ENCODE measurements at places on chromosomes 5 and 9.

DNA sequence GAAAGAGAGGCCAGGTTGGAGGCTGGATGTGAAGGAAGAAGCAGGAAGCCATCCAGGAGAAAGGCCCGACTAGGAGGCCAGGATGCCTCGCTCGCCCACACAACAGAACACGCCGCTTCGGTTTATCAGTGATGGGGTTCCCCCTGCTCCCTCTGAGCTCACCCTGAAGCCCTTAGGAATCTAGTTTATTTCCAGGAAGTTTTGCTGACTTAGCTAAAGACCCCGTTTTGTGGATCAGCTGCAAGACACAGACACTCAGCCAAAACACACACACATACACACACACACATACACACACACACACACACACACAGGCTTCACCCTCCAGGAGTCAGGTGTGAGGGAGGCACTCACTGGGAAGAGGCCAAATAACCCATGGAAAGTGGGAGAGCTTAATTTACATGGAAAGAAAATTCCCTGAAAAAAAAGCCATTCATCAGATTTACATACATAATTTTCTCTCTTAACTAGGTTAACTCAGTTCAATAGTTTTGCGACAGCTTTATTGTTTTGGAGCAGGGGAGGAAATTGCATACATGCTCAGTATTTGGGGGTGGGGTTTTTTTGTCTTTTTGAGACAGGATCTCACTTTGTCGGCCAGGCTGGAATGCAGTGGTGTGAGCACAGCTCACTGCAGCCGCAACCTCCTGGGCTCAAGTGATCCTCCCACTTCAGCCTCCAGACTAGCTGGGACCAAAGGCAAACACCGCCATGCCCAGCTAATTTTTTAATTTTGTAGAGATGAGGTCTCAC lies 92.7 kb upstream of the HAND1 start:
- no peak for DNase-seq

- no peak for DNase-seq
Observed at GRCh38 chr9:93031629-93032430, 26.7 kb upstream of the SUSD3 start.

DNA sequence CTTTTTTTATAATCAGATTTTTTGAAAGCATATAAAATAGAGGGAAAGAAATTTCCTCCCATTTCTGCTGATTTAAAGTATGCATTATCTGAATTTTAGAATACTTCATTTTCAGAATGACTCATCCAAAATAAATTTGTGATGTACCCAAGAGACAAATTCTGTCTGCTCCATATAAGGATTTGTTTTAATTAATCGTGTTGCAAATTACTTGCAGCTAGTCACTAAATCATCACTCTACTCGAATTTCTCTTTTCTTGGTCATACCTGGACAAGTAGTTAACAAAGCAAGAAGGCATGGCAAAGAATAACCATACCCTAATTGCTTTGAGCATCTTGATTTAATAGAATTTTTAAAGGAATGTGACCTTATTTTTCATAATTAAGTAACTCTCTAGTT lies 284.1 kb upstream of the GRAMD2B start:
- DNase-seq: no peak

DNA sequence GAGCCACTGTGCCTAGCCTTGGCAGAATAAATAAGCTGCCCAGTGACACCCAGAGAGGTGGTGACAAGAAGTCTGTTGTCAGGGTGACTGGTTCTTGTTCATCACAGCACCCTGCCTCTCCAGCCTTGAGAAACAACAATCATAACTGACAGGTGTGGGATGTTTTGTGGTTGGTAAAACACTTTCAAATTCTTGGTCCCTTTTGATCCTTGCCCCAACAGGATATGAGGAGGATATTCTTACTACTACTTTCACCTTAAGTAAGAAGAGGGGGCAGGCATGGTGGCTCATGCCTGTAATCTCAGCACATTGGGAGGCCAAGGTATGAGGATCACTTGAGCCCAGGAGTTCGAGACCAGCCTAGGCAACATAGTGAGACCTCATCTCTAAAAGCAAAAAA lies 14.2 kb upstream of the FRRS1L start:
- no peak for DNase-seq

DNA sequence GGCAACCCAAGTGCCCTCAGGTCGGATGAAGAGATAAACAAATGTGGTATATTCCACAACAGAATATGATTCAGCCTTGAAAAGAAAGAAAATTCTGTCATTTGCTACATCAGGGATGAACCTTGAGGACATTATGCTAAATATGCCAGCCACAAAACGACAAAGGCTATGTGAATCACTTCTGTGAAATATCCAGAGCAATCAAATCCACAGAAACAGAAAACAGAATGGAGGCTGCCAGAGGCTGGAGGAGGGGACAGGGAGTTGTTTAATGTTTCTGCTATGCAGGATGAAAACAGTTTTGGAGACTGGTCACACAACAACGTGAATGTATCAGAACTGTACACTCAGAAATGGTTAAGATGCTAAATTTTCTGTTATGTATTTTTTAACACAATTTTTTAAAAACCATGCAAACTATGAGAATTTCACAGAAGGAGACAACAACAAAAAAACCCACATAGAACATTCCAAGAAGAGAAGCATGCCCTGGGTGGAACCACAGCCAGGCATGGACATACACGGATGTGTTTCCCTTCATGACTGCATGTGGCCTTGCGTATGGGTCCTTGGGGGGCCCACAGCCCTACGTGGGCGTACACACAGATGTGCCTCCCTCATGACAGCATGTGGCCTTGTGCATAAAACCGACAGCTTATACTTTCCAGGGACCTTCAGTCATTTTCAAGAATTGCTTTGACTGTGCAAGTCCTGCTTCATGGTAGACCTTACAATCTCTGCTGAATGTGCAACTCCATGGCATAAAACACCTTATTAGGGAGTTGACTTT lies 146.7 kb downstream of the ROR2 start:
- DNase-seq: no peak

- DNase-seq: no peak
Observed at GRCh38 chr5:131640043-131640856, 5.2 kb upstream of the RAPGEF6 start.

DNA sequence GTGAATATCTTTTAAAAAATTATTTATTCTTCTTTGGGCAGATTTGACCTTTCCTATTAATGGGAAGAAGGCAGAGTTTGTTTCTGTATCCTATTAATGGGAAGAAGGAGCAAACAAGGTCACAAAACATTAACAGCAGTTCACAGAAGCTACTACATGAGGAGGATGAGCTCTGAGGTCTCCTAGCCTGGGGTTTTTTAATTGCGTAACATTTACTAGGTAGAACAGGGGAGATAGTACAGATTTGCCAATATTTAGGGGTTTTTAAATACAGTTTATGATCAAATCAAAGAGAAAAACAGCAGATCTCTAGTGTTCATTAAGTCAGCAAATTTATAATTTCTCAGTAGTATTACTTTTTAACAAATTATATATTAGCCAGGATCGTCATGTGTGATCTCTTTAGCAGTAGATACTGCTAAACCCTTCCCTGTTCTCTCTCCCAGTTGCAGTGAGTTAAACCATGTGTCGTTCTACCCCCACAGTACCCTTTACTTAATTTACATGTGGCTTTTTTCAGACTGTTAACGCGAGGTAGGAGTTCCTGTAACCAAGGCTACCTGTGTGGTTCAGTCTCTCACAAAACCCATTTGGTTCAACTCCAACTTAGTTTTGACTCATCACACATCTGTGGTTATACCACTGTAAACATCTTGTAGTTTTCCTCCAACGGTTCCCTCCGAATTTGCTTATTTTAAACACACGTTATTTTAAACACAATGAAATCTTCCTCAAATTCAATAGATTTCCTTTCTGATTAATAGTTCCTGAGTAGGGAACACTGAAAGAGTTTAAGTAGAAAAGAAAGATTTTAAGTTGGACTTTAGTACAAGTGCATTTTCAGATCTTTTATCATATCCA lies 13.3 kb downstream of the SLC25A46 start:
- DNase-seq: peak; percentile 36

DNA sequence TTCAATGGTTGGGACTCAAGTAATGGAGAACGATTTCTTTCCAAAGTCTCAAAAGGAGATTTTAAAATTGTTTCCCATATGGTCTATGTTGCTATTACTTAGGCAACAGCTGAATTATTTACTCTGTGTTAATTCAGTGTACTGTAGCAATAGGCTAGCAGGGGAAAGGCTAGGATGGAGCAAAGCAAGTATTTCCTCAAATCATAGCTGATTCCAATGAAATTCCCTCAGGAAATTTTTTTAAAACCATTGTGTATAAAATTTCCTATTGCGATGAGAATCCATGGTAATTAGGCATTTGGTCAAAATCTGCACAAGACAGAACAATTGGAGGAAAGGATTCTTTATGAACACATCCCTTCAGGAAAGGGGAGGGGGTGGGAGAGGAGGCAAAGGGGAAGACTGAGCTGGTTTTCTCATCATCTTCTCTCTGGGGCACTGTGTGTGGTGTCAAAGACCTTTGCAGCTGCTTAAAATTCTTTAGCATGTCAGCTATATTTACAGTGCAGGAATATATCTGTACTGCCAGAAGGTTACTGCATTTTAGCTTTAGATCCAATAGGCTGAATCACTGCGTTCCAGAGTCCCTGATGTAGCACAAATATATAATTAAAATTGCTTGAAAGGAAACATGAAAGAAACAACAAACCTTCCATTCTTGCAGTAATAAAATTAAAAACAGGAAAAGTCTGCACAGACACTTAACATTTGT lies 95.3 kb downstream of the ZNF608 start:
- DNase-seq: no peak

- DNase-seq: no peak
Observed at GRCh38 chr5:22541037-22541436, 312.1 kb downstream of the CDH12 start.

GRCh38 chr9:93121316-93122241 lies 12.5 kb downstream of the NINJ1 start:
- no peak for DNase-seq

DNA sequence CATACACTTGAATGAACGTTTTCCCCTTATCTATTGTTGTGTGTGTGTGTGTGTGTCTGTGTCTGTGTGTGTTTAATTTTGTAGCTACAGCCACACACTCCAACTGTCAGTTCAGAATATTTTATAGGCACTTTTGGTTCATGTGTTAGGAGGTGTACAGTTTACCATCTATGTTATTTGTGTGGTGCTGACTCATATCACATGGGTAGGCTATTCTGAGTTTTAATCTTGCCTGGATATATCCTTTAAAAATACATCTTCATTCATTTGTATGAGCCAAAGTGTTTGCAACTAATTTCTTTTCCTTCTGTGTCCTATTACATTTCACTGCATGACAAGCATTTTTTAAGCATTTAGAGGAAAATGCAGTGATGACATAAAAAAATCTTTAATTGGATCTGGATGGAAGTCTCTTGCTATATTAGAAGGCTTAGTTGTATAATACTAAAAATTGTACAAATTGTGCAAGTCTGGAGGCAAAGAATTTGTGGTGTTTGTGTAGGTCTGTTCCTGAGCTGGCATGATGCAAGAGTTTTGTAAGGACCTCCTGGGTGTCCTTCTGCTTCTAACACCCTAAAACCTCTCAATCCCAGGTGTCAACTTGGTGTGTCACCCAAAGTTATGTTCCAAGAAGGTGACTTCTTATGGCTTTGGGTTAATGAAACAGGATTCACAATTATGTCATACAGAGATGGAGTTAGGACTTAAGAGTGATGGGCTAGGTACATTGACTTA lies 52.4 kb upstream of the HMHB1 start:
- DNase-seq: no peak

DNA sequence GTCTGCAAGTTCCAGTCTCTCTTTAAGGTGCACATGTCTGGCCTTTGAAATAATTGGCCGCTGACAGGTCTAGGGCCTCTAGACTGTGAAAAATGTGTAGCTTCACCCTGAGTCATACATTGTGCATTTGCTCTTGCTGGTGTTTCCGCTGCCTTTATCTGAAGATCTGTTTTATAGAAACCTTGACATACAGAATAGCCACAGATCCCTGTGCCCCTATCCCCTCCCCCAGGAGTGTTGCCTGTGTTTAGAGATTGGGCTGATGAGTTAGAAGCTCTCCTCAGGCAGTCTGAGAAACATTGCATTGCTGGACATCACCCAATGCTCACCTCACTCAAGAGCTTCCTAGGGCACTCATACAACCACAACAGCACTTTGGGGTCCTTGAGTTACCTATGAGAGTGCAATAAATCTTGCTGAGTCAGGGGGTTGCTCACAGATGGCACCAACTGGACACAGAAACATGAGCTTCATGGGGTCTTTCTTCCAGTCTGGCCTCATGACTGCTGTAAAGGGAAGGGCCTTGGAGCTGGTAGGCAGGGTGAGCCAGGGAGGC lies 3.8 kb upstream of the ZNF782 start:
- no peak for DNase-seq

DNA sequence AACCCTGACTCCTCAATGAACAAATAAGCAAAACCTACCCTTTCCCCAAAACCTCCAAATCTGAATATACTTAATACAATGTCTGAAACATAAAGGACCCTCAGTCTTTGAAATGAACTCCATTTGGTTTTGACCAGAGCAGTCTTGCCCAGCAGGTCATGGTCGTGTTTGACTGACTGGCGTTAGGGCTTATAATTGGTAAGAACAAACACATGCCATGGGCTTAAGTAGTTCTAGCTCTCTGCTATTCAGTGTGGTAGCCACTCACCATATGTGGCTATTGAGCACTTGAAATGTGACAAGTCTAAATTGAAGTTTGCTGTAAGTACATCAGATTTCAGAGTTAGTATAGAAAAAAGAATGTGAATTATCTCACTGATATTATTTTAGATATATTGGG lies 42.1 kb downstream of the LRRTM2 start:
- DNase-seq: no peak

GRCh38 chr5:142779163-142779840 lies 9.1 kb downstream of the ARHGAP26 start:
- DNase-seq: no peak

GRCh38 chr5:91378752-91379211 lies 4.3 kb downstream of the ARRDC3 start:
- DNase-seq: no peak

- no peak for DNase-seq
Observed at GRCh38 chr5:56329652-56330051, 96.5 kb upstream of the ANKRD55 start.

GRCh38 chr5:178349075-178349511 lies 116.5 kb upstream of the PHYKPL start:
- DNase-seq: no peak

GRCh38 chr5:50745221-50745910 lies 78.9 kb downstream of the PARP8 start:
- no peak for DNase-seq

GRCh38 chr5:1735320-1735970 lies 64.2 kb downstream of the MRPL36 start:
- DNase-seq: no peak

DNA sequence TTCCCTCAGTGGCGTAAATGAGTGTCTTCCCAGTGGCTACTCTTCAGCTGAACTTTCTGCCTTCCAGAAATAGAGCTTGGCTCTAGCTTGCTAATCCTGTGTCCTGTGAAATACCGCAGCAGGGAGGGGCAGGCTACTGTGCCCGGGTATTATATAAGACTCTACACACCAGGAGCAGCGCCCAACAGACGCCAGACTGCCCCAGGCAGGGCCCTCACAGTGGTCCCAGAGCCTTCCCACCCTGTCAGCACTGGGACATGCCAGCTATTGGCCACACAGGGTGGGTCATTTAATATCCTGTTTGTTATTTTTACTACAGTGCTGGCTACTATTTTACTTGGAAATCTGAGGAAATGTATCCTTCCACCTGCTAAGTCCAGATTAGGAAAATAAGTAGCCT lies 121.0 kb downstream of the FEM1C start:
- no peak for DNase-seq
